Chondrocyte (in vitro differentiated cells): ENCODE measurements at places on chromosomes 4 and X. TPM values are rescaled to one million over a fixed set of nuclear protein-coding genes. Genes with fewer than 3 reads are reported as not detected.

DNA sequence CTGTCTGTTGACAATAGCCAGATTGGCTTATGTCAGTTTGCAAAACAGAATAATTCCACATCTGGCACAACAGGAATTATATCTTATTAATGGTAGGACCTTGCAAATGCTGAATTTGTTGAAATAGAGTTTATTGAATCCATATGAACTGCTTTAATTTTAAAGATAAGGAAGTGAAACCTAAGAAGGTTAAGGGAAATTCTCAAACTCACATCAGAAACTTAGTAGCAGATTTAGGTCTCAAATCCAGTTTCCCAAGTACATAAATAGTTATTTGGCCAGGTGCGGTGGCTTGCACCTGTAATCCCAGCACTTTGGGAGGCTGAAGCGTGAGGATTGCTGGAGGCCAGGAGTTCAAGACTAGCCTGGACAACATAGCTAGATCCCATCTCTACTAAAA, 117.1 kb downstream of the HNRNPD start:
- H3K36me3 ChIP-seq = no peaks in the 10 kb centered on the region
- no peak overlapping the region for H3K4me3 ChIP-seq
- DNase-seq = no peak
- H3K27ac ChIP-seq = no peak overlapping the region
- H3K4me1 ChIP-seq = no peaks in the 10 kb centered on the region

GRCh38 chr4:84324303-84325245, 174.5 kb downstream of the NKX6-1 start:
- H3K4me1 ChIP-seq = no peaks in the 10 kb centered on the region
- peak; percentile 47 for DNase-seq
- peaks cover 7% of the 10 kb centered on the region for H3K27me3 ChIP-seq
- no peak overlapping the region for H3K4me3 ChIP-seq

DNA sequence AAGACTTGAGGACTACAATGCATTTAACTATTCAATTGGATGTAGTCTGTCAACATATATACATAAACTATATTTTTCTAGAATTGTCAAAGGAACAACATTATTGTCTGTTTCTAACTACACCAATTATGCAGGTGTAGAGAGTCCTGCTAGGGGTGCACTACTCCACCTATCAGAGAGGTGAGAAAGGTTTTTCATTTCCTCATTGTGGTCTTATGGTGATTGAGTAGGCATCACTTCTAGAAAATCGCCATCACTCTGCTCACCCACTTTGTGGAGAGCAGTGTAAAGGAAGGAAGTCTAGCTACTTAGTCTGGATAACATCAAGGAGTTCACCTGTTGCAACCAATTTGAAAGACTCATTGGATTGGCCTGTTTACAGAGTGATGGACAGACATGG, 4.4 kb upstream of the ADH1C start:
- no peak for DNase-seq
- H3K4me3 ChIP-seq = no peak overlapping the region
- H3K4me1 ChIP-seq = peaks cover 8% of the 10 kb centered on the region
- H3K27ac ChIP-seq = no peak overlapping the region
- peaks cover 2% of the 10 kb centered on the region for H3K36me3 ChIP-seq
- no peaks in the 10 kb centered on the region for H3K27me3 ChIP-seq

The CSN1S1 gene
- not detected in 3 replicates for total RNA-seq

The PNMA6E gene
- not detected in 3 replicates for total RNA-seq

The CTAG1B gene
- total RNA-seq = not detected in 3 replicates

GRCh38 chr4:12729384-12729783, 754.8 kb downstream of the RAB28 start:
- H3K4me1 ChIP-seq = no peaks in the 10 kb centered on the region
- H3K36me3 ChIP-seq = no peaks in the 10 kb centered on the region
- H3K27ac ChIP-seq = no peak overlapping the region

GRCh38 chrX:148043271-148043855, 62.2 kb downstream of the FMR1NB start:
- no peak for DNase-seq
- no peaks in the 10 kb centered on the region for H3K27me3 ChIP-seq
- no peaks in the 10 kb centered on the region for H3K36me3 ChIP-seq
- no peak overlapping the region for H3K4me3 ChIP-seq
- H3K27ac ChIP-seq = no peak overlapping the region

- H3K4me1 ChIP-seq = no peaks in the 10 kb centered on the region
- peaks cover 4% of the 10 kb centered on the region for H3K27me3 ChIP-seq
- no peaks in the 10 kb centered on the region for H3K36me3 ChIP-seq
- H3K27ac ChIP-seq = no peak overlapping the region
Observed at GRCh38 chr4:46506876-46507275, 116.9 kb upstream of the GABRA2 start.

The EVC gene
- total RNA-seq = 37.6 to 40.0 TPM (median 39.8 TPM) in 3 replicates

The TLR10 gene
- total RNA-seq = not detected in 3 replicates

DNA sequence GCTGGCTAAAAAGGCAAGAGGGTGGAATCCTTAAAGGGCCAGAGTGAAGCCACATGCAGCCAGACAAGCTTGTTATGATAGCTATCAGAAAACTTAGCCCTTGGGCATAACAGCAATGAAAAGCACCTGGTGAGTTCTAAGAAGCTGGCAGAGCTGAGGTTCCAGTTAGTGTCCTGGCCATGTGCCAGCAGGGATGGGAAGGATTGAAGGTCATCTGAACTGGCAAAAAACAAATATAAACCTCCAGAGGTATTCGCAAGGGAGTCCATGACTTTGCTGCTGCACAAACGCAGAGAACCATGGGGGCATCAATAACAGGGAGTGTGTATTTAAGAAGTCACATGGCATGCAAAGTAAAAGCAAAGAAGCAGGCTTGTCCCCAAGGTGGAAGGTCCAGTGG, 208.9 kb downstream of the FAM47A start:
- H3K27ac ChIP-seq = no peak overlapping the region
- no peaks in the 10 kb centered on the region for H3K27me3 ChIP-seq
- H3K4me3 ChIP-seq = no peak overlapping the region
- H3K4me1 ChIP-seq = no peaks in the 10 kb centered on the region

The DDIT4L gene
- total RNA-seq = 0.20 to 0.38 TPM in 2 of 3 replicates, not detected in the other

The BTC gene
- total RNA-seq = 0.33 to 0.41 TPM (median 0.40 TPM) in 3 replicates

The GAK gene
- total RNA-seq = 61.4 to 85.7 TPM (median 69.2 TPM) in 3 replicates

DNA sequence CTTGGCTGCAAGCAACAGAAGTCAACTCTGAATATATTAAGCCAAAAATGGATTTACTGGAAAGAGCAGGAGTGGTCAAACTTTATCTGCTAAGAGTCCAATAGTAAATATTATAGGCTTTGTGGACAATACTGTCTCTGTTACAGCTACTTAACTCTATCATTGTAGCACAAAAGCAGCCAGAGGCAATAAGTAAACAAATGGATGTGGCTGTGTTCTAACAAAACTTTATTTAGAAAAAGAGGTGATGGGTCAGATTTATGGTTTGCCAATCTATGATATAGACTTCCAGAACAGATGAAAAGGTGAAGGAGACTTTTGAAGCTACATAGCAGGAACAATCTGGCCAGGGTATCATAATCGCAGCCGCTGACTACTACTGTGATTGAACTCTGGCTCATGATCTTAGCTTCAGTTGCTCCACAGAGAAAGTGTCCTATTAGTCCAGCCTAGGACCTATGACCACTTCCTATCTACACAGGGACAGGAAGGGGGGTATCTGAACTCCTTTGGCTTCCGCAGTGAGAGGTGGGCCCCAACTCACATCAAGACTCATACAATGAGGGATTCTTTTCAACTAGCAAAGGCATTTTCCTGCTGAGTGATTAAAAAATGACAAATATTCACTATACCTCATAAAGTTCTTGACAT, 154.9 kb downstream of the ATG4A start:
- H3K4me3 ChIP-seq = no peak overlapping the region
- H3K4me1 ChIP-seq = no peaks in the 10 kb centered on the region
- no peaks in the 10 kb centered on the region for H3K36me3 ChIP-seq
- no peaks in the 10 kb centered on the region for H3K27me3 ChIP-seq
- no peak for DNase-seq

The VGLL1 gene
- total RNA-seq = not detected in 3 replicates

- peaks cover 5% of the 10 kb centered on the region for H3K4me1 ChIP-seq
- no peaks in the 10 kb centered on the region for H3K36me3 ChIP-seq
- H3K4me3 ChIP-seq = no peak overlapping the region
- no peaks in the 10 kb centered on the region for H3K27me3 ChIP-seq
Observed at GRCh38 chr4:153120235-153120634, 84.0 kb upstream of the TRIM2 start.

DNA sequence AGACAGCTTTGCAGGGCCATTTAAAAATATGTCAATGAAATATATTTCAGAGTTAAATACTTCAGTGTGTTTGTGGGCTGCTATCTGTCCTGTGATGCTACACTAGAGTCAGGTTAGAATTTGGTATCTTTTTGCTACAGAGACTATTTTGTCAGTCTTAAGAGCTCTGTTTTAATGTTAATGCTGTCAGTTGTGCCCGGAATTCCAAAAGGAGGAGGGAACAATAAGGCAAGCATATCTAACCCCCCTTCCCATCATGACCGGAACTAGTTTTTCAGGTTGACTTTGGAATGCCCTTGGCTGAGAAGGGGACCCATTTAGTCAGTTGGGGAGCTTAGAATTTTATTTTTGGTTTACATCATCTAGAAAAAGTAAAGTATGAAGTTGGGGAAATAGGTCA, 34.9 kb upstream of the SLC25A4 start:
- DNase-seq = no peak
- H3K27me3 ChIP-seq = no peaks in the 10 kb centered on the region
- no peak overlapping the region for H3K4me3 ChIP-seq
- peaks cover 24% of the 10 kb centered on the region for H3K4me1 ChIP-seq
- no peak overlapping the region for H3K27ac ChIP-seq

DNA sequence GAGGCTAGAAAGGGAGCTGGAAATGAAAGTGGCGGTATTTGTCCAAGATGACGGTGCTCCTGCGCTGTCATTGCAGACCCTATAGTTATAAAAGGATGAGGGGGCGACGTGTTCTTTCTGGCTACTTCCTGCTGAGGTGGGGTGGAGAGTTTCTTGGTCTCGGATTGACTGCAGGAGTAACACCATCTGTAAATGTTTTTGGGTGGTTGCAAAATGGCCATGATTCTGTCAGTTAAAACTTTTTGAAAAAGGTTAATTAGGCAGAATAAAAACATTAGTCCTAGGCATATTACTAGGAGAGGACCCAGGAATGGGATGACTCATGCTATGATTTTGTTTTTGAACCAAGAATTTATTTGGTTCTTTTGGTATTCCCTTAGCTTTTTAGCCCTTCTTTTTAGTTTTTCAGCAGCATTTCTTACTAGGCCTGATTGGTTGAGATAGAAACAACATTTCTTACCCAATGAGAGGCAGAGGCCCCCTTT, 53.1 kb downstream of the USP11 start:
- no peak overlapping the region for H3K27ac ChIP-seq
- no peaks in the 10 kb centered on the region for H3K27me3 ChIP-seq
- no peak for DNase-seq
- H3K36me3 ChIP-seq = no peaks in the 10 kb centered on the region

GRCh38 chr4:142293536-142293935, 552.6 kb downstream of the INPP4B start:
- H3K27me3 ChIP-seq = no peaks in the 10 kb centered on the region
- H3K36me3 ChIP-seq = peaks cover 13% of the 10 kb centered on the region
- no peak overlapping the region for H3K27ac ChIP-seq
- peaks cover 9% of the 10 kb centered on the region for H3K4me1 ChIP-seq

GRCh38 chrX:142186103-142186502, 19.0 kb downstream of the MAGEC2 start:
- DNase-seq = no peak
- H3K4me3 ChIP-seq = no peak overlapping the region
- no peaks in the 10 kb centered on the region for H3K4me1 ChIP-seq
- H3K27ac ChIP-seq = no peak overlapping the region

GRCh38 chr4:56981795-56982201, 3.1 kb downstream of the POLR2B start:
- peaks cover 51% of the 10 kb centered on the region for H3K4me1 ChIP-seq
- DNase-seq = no peak
- no peaks in the 10 kb centered on the region for H3K27me3 ChIP-seq
- H3K4me3 ChIP-seq = peak overlapping the region; percentile 39
